ENCODE measurements at places on chromosomes 5 and 9.

GRCh38 chr9:72996114-72996513 lies 43.3 kb upstream of the ALDH1A1 start:
- DNase-seq = no peak

GRCh38 chr5:81971111-81971711 lies 612 bp upstream of the ATG10 start:
- DNase-seq = no peak

DNA sequence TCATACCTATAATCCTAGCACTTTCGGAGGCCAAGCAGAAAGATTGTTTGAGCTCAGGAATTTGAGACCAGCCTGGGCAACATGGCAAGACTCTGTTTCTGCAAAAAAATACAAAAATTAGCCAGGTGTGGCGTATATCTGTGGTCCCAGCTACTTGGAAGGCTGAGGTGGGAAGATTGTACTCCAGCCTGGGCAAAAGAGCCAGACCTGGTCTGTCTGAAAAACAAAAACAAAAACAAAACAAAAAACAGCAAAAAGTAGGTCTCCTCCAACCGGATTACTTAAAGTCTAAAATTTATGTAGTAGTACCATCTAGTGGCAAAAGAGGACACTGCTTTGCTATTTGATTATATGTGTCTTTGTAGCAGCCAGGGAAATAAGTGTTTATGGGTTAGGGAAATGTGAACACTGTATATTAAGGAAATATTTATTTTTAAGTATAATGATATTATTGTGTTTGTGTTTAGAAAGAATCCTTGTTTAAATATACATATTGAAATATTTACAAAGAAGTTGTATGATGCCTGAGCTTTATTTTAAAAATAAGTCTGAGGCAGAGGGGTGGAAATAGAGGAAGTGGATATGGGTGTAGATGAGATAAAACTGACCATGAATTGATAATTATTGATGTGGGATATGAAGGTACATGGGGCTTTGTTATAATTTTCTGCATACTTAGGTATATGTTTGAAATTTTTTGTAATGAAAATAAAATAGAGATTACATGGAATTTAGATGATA lies 20.0 kb downstream of the APC start:
- DNase-seq = peak; percentile 48

GRCh38 chr9:34689116-34689470 lies 2.0 kb downstream of the CCL19 start:
- no peak for DNase-seq

GRCh38 chr5:80149161-80149609 lies 106.7 kb downstream of the SERINC5 start:
- DNase-seq = no peak

DNA sequence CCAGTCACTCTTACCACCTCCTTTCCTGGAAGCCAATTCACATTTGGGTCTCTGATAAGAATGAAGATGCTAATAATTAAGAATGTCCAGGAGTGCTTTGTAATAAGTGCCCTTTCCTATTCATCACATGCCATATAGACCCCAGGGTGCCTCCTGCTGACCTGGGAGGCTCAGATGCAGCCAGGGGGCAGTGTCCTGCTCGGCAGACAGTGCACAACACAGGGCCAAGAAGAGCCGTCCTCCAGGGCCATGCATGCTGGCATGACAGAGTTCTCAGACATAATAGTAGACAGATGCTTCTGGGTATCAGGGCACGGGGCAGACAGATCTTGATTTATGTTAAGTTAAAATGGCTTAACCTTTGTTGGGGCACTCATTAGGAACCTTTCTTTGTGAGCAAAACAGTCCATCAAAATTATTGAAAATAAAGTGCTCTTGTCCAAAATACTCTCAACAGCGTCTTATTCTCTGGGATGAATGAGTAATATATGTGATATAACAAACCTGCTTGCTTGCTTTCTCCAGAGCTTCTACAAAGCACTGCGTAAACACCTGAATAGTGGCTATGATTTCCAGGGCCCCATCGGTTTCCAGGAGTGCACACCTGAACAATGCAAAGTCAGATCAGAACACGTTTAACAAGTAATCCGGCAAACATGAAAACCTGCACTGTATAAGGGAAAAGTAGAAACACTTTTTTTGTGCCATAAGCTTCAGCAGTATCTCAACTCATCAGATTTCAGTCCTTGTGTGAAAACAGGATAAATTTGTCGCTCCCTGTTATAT lies 192.7 kb downstream of the FANCC start:
- no peak for DNase-seq

DNA sequence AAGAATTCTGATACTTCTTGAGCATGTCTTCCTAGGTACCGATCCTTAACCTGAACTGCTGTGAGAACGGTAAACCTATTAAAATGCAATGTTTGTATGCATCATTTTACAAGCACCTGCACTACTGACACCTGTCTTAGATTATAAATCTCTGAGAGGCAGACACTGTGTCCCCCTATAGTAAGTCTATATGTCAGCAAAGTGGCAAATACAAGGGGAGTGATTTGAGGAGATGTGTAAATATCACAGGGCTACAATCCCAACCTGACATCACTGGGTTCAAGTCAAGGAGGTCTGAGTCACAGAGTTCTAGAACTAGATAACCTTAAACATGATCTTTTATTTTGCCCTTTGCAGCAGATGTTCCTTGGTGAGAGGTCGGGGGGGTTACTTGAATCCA lies 64.1 kb downstream of the ANKH start:
- DNase-seq = no peak

DNA sequence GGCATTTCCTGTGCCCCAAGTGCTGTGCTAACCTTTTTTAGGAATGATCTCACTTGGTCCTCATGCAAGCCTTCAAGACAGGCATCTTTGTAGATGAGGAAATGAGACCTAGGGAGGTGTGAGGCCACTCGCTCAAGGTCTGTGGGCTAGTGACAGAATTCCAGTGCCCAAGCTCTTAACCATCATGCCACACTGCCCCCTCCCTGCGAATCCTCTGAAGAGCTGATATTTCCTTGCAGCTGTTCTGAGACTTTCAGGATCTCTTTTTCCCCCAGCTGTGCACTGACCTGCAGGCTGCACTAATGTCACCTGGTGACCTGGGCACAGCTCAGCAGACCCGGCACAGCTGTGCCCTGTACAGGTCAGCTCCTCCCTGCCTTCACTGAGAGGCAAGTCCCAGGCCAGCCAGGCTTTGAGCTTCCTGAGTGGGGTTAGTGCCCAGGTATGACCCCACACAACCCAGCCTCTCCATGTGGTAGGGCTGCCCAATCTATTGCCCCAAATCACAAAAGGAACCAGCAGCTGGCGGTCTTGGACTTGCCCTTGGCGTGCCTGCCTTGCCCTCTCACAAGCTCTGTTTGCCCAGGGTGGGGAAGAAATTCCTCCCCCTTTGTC lies 32.7 kb downstream of the MORN5 start:
- no peak for DNase-seq

DNA sequence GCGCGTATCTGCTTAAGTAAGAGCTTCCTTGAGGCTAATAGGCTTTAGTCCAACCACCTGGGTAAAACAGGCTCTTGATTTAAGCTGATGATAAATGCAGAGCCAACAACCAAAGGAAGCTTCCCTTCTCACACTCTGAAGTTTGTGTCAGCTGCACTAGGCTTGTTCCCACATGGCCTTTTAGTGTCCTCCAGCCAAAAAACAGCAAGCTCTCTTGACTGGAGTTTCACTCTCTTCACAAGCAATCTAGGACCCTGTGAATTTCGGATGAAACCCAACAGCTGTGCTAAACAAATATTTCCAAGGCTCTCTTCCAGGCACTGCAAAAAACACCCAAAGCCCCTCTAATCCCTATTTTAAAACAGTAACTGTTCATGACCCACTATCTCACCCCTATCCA lies 63.9 kb downstream of the SAXO1 start:
- no peak for DNase-seq

- no peak for DNase-seq
These were observed 52.4 kb upstream of the PSD2 start for GRCh38 chr5:139743001-139743771.

DNA sequence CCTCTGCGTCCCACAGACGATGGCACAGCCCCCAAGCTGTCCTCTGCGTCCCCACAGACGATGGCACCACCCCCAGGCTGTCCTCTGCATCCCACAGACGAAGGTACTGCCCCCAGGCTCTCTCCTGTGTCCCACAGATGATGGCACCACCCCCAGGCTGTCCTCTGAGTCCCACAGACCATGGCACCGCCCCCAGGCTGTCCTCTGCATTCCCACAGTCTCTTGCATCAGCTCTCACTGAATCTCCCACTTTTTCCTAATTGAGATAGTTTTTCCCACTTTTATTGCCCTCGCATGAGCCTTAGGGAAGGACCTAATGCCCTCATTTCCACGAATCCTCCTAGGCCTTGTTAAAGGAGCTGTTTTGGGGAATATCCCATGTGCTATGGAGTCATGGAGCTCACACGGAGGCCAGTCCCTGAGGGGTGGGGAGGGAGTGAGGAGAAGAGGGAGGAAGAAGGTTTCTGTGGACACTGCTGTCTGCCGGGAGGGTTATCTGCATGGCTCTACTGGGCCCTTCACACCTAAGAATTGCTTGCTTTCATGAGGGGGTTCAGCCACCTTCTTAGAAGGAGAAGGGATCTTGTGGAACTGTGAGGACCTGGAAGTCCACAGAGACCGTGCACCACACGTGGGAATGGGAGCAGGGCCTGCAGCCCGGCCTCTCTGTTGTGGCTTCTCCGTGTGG lies 58.2 kb upstream of the PTCH1 start:
- no peak for DNase-seq

- DNase-seq = no peak
These were observed 108.1 kb upstream of the IER5L start for GRCh38 chr9:129285979-129286772.

DNA sequence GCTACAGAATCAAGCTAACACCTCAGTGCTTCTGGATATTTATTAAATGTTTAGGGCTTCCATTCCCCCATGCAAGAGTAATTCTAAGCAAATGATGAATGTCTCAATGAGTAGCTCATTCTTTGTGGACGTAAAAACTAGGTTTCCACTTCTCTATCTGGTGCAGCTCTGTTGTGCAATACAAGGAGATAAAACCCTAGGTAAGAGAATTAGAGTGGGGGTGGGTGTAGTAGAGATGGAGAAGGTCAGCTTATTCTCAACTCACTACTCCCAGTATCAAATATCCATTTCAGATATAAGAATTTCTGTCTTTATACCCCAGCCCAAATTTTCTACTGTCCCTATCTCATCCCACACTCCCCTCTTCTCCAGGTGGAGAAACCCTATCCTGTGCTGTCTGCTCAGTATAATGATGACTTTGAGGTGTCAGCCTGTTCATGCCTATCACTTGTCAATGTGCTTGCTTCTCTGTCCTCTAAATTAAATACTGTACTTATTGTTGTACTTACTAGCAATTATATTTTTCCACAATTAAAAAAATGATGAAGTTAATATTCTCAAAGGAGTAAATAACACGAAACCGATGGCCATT lies 4.3 kb upstream of the FYB1 start:
- DNase-seq = no peak

All from HCT116 (cell line).